ENCODE measurements at places on chromosomes 6 and 20.

- no peak for DNase-seq
These were observed 14.6 kb upstream of the PHF20 start for GRCh38 chr20:35757098-35757705.

GRCh38 chr6:68778356-68779020 is 143.4 kb downstream of the ADGRB3 start:
- DNase-seq = peak; percentile 74

GRCh38 chr6:47846752-47847151 is 64.9 kb downstream of the OPN5 start:
- no peak for DNase-seq

DNA sequence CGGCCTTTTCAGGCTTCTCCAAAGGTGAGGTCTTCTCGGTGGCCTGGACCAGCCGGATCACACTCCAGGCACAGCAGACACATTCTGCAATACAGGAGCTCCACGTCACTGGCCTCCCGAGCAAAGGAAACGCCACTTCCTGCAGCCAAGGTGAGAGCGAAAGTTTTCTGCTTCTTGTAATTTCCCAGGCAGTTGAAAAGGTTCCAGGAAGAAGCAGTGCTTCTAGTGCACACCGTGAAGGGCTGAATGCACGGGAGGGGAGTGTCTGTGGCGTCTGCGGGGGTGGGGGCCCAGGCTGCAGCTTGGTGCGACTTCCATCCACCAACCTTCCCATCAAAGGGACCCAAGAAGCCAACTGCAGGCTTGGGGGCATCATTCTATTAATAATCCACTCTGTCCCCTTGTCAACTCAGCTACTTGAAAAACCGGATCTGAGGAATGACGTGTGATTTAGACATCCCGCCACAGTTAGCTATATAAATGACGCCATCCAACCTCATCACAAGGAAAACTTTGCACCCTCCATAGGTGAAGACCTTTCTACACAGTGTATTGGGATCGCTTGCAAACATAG is 61.1 kb downstream of the NFATC2 start:
- no peak for DNase-seq

- no peak for DNase-seq
These were observed 128.5 kb downstream of the CDH4 start for GRCh38 chr20:61380545-61380915.

DNA sequence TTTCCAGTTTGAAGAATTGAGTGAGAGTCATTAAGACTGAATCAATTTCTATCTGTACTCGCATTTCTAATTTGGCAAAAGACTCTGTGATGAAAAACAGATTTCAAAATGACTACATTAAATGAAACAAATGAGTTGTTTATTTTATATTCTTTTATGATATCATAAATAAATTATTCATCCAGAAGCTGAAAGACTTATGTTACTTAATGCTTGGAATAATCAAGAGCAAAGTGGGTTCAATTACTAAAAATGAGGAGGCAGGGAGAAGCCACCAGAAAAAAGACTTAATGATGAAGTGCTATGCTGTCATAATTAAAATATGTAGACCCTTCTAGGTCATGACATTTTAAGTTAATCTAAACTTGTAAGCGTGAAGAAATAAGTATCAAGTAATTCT is 130.6 kb upstream of the FERMT1 start:
- no peak for DNase-seq

GRCh38 chr6:163648868-163649267 is 234.3 kb downstream of the QKI start:
- no peak for DNase-seq

- no peak for DNase-seq
These were observed 366.8 kb downstream of the TAF4 start for GRCh38 chr20:61698598-61699494.

GRCh38 chr6:35931120-35931561 is 10.2 kb upstream of the SRPK1 start:
- DNase-seq = no peak

- DNase-seq = no peak
These were observed 15.1 kb upstream of the PCMTD2 start for GRCh38 chr20:64240243-64241015.

DNA sequence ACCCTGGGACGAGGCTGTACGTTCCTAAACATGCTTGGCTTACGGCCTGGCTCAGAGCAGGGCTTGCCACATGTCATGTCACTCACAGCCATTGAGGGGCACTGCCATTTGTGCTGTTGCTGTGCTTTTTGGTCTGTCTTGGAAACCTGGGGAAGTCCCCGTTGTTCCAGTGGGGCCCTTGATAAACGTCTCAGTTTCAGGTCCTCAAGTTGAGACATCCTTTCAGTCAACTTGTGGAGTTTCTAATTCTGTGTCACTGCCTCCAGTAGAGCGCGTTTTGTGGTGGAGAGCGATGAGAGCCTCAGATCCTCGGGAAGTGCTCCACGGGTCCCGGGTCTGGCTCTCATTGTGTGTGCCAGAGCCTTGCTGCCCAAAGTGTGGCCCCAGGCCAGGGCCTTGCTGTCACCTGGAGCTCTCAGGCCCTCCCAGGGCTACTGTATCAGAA is 43.0 kb upstream of the CCR6 start:
- DNase-seq = no peak

DNA sequence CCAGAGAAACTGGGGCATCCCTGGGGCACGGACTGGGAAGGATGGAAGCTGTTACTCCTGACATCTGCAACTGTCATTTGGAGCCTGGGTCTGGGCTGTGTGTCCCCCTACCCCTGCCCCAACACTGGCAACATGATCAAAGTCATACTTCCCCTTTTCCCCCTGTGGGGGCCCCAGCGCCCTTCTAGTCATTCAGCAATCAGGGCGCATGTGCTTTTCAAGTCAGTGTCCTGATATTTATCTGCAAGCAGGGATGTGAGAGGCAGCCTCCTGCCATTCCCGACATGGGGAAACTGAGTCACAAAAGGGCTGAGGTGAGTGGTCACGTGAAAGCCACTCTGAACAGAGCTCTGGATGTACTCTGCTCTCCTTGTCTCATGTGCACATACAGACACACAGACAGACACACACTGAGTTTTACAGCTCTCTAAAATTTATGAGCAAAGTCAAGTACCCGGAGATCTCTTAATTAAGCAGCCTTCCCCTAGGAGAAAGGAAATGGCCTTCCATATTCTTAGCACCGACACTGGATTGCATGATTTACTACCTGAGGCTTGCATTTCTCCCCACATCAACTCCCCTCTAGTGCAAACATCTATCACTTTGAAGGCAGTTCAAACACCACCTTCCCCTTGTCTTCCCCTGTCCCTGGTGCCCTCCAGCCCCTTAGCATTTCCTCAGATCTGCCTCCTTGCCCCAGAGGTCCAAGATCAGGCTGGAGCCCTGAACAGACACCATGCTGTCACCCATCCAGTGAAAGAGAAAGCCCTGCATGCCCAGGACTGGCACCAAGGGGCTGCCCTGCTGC is 170.7 kb downstream of the CDC5L start:
- no peak for DNase-seq

GRCh38 chr6:170092826-170093225 is 198.1 kb downstream of the DLL1 start:
- DNase-seq = no peak

DNA sequence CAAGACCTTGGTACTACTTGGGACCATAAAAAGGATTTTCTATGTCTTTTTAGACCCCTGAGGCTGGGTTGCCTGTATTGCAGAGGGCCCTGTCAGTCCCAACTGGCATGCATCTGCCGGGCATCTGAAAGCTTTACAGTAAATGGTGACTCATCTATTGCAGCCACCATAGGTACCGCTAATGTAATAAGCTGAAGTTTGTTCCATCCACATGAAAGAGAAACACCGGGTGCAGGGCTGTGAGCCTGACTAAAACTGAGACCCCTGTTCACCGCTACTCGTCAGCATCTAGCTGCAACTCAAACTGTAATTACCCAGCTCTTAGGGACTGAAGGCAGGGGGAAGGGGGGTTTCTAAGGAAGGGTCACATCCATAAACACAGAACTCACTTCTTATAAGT is 49.5 kb downstream of the TRERF1 start:
- peak; percentile 39 for DNase-seq

DNA sequence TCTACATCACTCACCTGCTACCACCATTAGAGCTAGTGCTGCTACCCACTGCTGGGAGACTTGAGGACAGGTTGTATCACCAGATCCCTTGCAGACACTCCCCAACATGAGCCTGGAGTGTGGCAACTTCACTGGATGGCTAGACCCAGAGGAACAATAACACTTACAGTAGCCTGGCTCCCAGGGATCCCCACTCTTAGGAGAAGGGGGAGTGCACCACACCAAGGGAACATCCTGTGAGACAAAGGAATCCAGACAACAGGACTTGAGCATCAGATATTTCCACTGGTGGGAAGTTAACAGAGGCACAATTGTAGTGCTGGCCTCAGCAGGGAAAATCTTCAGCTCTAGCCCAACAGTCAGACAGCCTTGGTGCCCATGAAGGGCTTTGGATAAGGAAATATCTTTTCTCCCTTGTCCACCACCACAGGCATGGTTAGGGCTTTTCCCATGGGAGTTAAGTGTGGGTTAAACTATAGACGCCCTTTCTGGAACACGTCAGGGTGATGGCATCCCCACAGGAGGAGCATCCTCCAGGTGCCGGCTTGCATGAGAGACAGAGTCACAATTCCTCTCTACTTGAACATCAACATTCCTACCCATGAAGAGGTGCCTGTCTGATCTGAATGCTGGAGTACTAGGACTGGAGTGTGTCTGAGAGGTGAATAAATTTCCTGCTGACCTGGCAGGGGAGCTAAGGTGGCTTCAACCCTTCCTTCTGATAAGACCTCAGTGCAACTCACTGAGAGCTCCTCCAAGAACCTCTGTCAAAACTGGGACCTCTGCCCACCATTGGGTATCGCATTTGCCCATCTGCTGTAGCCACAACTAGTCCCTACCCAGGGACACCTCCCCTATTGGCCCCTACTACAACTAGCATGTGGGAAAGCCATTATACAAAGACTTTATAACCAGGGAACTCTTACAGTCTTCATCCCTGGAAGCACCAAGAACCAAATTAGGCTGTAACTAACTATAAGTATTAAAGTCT is 55.4 kb upstream of the SIRPG start:
- DNase-seq = no peak

- no peak for DNase-seq
These were observed 9.1 kb downstream of the TRIM26 start for GRCh38 chr6:30204116-30204515.

GRCh38 chr6:44332585-44332984 is 9.9 kb upstream of the SPATS1 start:
- DNase-seq = peak; percentile 58

GRCh38 chr20:19688031-19688806 is 69.8 kb upstream of the RIN2 start:
- DNase-seq = peak; percentile 66

DNA sequence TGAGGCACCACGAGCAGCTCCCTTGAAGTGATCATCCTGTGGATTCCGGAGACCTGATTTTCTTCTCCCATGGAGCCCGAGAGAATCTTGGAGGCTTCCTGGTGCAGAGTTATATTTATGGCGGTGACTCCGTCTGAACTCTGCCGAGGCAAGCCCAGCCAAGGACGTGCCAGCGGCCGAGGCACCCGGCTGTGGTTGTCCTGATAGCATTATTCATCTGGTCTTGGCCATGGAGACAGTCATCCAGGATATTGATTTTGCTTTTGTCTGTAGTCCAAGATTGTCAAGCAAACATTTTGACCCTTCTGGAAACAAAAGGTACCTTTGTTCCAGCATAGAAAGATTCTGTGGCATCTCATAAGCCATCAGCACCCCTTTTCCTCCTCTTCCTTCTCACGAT is 163.3 kb downstream of the SCML4 start:
- DNase-seq = no peak

- DNase-seq = no peak
These were observed 350.0 kb downstream of the CD83 start for GRCh38 chr6:14467591-14467990.

DNA sequence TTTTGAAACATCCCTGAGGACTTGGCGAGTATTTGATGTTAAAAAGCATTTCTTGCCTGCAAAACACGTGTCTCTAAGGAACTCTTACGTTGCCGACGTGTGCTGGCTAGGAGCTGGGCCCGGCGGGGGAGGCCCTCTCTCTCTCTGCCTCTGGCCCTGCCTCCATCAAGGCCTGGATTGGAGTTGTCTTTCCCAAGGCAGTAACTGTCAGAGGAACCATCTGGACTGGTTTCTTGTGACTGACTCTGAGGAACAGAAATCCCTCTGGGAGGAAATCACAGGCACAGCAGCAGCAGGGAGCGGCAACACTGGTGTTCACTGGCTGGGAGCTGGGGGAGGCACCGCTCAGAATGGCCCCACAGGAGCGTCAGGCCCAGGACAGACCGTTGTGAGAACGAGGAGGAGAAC is 244.2 kb downstream of the NRN1 start:
- DNase-seq = no peak

- no peak for DNase-seq
These were observed 10.3 kb downstream of the SLC22A3 start for GRCh38 chr6:160358225-160359119.

DNA sequence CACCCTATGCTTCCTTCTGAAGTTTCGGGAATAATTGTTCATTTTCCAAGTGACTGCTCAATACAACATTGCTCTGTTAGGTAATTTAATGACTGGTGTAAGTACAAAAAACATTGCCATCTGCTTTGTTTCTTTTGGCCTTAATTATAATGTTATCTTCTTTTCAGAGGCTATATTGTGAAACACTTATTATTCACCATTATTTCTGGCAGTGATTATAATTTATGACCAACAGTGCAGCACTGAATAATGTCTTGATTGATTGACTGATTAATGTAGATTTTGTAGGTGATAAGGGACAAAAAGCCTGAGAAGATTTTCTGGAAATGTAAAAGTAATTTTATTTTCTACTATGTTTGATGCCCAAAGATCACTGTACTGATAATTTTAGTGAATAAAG is 377.7 kb downstream of the PLCB1 start:
- DNase-seq = no peak

GRCh38 chr6:35368038-35368887 is 25.9 kb downstream of the PPARD start:
- no peak for DNase-seq

DNA sequence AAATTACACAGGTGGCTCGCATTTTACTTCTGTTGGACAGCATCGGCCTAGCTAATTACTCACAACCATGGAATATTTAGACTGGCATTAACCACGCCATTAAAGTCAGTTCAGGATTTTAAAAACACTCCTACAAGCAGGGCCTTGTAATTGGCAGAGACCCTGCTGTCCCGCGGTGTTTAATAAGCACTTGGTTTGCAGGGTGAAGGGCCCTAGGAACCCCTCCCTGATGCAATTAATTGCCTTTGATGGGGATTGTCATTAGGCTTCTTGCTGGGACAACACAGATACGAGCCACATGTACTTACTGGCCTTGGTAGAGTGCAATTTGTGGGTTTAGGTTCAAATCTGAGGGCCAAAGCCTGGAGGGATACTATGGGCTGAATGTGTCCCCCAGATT is 7.8 kb upstream of the VSTM2L start:
- no peak for DNase-seq

- DNase-seq = peak; percentile 8
These were observed 495.5 kb upstream of the MAP3K7 start for GRCh38 chr6:91082311-91082832.

Data from H4 (cell line).